LNCaP clone FGC (cell line): ENCODE measurements at places on chromosomes 3 and 15.
A peak's percentile ranks its signal among the peaks of the same experiment; 100 is the strongest.

GRCh38 chr3:122929188-122930062, 98.1 kb downstream of the SEMA5B start:
- DNase-seq = no peak

DNA sequence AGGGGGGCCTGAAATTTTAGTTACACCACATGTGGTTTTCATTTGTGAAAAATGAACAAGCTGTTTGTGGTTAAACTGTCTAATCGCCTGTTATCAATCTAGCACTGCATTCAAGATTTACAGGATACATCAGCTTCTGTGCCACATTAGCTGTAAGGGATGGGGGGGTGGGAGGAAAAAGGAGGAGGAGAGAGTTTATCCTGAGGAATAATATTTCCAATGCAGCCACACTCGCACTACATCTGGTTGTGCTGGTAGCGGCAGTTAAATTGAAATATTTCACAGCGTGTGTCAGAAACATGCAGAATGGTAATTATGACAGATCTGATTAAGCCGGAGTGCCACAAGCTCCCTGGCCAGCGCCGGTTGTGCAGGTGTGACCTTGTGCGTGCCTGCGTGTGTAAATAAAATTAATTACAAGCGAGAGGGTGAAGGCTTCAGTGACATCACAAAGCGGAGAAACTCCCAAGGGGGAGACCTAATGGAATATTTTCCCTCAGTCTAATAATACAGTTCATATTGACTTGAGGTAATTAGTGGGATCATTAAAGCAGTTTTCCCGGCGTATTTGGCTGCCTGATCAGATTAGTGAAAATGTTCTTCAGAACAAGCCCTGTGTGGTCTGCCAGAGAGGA, 55.5 kb downstream of the SATB1 start:
- DNase-seq = no peak

GRCh38 chr3:177209509-177209908, 12.2 kb upstream of the TBL1XR1 start:
- DNase-seq = no peak

- no peak for DNase-seq
Observed at GRCh38 chr3:53597136-53597915, 102.9 kb downstream of the CACNA1D start.

DNA sequence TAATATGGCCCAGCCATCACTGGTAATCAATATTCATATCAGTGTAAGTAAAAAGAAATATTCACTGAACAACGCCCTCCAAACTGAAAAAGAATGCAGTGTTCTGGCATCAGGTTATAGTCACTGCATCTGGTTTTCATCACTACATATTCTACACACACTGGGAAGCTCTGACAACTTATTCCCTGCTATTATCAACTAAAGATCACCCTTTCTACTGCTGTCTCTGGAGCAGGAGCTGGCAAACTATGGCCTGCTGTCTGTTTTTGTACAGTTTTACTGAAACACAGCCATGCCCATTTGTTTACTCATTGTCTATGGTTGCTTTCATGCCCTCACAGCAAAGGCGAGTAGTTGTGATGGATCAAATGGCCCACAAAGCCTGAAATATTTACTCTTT, 35.3 kb downstream of the TUBGCP4 start:
- DNase-seq = no peak

GRCh38 chr15:83854321-83854720, 200.4 kb downstream of the ADAMTSL3 start:
- DNase-seq = no peak

DNA sequence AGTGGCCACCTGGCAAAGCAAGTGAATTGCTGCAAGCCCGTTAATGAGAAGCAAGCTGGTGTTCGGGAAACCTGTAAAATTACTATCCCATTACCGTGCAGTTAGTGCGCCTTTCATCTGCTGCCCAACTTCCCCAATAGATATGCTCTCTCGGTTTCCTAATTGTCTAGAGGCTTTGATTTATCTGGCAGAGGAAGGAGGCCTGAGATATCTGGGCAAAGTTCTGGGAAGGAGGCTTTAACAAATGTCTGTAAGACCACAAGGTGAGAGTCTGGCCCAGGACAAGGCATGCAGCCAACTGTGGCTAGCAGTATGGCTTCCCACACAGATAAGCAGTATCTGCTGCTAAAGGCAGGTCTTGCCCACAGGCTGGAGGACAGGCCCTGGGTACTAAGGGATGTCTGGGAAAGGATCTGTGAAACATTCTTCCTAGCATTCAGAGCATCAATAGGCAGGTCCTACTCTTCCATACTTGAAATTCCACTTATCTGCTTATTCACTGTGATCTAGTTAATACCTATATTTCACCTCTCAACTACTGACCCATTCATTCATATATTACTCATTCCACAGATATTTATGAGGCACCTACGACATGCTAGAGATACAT, 130.0 kb upstream of the SLC2A2 start:
- DNase-seq = no peak

GRCh38 chr15:37019479-37020433, 80.6 kb downstream of the MEIS2 start:
- no peak for DNase-seq

GRCh38 chr3:37905987-37906674, 44.5 kb downstream of the CTDSPL start:
- DNase-seq = no peak

- no peak for DNase-seq
Observed at GRCh38 chr3:4734454-4734853, 241.3 kb downstream of the ITPR1 start.

DNA sequence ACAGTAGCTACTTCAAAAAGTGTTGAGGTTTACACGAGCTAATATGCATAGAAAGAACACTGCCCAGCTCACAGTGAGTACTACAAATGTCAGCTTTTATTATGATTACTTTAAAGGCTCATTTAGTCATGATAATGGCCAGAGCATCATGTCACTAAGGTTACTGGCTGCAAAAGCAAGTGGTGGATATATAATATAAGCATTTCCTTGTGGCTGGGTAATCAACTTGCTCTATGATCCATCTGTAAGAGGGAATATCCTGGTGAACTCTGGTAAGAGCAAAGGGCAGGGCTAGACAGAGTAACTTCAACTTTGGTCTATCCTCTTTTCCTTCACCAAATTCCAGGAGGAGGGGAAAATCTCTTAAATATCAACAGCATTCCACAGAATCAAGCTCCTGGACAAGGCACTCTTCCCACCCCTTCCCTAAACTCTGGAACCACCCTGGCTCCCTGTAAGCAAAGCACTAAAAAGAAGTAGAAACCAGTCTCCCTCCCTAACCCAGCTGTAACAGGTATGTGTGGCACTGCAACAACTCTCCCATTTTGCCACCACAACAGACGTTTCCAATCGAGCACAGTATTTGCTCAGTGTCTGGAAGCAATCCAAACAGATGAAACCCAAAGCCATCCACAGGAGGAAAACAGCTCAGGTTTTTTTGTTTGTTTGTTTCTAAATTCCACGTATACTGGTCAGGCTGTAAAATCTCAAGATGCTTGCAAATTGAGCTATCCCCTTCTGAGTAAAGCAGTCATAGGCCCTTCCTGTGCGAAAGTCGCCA, 13.4 kb downstream of the B4GALT4 start:
- no peak for DNase-seq

GRCh38 chr3:14922863-14923262, 24.5 kb upstream of the NR2C2 start:
- DNase-seq = no peak

DNA sequence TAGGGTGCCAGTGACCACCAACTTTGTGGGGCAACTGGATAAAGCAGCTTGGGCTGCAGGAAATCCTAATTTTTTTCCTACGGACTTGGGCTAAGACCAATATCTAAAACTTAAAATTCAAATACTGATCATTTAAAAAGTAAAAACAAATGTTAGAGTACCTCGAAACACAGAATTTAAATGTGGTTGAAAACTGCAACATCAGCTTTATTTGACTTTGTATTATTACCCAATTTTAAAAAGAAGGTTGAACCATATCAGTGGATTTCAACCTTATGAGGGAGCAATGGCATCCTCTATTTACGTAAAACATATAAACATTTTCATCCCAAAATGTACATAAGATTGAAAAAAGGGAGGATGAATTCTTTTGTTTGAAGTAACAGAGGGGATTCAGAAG, 26.2 kb downstream of the CFAP20DC start:
- DNase-seq = no peak

- no peak for DNase-seq
Observed at GRCh38 chr3:134846911-134847317, 51.9 kb downstream of the EPHB1 start.

GRCh38 chr3:4063916-4064574, 239.1 kb upstream of the SETMAR start:
- no peak for DNase-seq

DNA sequence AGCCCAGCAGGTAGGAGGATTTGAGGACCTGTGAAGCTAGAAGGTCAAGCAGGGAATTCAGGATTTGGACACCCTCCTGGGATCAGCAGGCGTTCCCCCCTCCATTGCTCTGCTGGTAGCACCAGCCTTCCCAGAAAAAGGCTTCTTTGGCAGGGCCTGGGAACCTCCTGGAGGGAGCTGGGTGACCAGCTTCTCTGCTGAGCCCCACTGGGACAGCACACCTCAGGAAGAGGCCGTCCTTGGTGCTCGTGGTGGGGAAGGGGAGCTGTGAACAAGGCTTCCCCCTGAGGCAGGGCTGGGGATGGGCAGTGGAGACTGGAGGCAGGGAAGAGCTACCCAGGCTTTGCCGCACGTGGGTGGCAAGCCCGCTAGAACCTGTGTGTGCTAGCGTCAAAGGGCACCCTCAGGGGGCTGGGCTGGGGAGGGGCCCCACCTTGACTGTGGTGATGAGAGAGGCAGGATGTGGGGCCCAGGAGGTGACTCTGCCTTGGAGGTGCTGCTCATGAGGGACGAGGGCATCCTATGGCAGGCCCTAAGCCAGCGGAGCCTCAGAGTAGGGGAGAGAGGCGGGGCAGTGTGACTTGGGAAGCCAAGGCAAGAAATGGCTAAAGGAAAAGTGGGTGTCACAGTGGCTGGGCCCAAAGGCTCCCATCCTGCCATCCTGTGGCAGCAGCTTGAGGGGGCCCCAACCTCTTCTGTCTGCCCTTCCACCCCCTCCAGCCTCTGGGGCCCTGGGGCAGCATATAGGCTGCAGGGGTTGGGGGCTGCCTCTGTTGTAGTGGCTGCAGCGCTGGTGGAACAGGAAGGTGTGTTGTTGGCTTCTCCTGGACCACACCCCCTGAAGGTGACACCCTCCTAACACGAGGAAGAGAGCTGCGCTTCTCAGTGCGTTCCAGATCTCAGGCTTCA, 20.7 kb downstream of the KLF13 start:
- DNase-seq = no peak

- no peak for DNase-seq
Observed at GRCh38 chr15:52328680-52329079, 33.1 kb upstream of the MYO5C start.

DNA sequence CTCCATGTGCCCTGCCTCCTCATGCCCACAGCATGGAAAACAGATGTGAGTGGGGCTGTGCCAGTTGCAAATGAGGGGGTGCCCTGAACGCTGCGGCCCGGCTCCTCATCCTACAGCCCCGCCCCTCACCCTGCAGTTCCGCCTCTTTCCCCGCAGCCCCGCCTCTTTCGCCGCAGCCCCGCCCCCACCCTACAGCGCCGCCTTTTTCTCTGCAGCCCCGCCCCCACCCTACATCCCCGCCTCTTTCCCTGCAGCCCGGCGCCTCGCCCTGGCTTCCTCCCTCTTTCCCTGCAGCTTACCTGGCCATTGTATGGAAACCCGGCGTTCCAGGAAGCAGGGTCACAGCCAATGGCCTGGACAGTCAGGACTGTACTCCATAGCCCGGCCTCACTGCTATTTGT, 284.9 kb downstream of the TLE3 start:
- DNase-seq = no peak

DNA sequence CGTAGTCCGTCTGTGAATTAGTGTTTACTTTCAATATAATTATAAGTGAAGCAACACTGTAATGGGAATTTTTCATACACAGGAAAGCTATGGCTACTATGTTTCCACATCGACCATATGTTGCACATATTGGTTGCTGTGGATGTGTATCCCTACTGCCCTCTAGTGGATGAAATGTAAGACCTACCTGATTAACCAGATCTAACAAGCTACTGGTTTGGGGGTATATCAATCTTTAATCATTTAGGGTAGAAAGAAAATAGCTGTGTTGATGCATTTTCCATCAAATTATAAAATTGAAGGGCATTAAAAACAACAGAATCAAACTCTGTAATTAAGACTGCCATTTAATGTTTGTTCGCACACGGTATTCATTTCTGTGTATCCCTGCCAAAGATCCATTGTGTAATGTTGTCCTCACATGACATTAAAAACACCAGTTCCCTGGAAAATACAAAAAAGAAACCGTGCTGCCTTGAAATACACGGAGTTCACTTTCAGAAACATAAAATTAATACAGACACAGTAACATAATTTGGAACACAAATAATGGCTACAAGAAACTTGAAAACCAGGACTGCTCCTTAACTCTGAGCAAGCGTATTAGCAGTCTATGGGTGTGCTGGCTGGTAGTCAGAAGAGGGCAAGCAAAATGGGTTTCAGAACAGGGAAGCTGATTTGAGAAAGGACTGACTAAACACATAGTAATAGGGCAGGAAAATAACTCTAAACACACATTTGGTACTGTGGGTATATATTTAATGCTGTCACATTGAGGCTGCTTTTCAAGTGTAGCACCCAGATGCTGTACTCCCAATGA, 125.1 kb downstream of the TIGIT start:
- peak; percentile 42 for DNase-seq

- no peak for DNase-seq
Observed at GRCh38 chr15:85755942-85756341, 38.8 kb downstream of the KLHL25 start.

DNA sequence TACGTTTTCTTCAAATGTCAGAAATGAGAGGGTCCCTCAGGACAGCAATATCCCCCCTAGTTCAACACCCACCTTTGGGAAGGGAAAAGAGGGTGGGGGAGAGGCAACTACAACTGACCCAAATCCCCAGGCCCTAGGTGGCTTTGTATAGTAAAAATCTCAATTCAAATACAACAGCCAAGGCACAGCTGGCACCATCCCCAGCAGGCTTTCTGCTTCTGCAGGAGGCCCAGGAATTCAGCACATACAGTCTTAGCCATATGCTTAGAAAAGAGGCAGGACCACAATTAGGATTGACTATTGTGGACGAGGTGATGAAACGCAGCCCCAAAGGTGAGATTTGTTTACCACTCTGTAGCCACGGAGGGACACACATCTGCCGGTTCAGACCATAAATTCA, 15.8 kb downstream of the NR2E3 start:
- DNase-seq = no peak

DNA sequence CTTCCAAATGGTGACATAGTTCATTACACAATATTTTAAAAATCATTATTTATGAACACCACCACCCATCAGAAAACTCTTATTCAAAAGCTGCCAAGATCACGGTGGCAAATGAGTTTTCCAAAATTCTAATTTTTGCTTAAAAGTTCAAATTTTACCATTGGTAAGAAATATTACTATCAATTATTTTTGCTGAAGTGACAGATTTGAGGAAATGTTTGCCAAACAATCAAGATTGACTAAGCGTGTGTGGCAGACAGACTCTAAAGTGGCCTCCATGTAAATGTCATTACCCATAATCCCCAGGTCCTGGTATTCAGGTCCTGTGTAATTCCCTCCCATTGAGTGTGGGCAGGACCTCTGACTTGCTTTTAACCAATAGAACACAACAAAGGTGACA, 35.0 kb downstream of the ZNF280D start:
- no peak for DNase-seq
